ENCODE measurements at places on chromosomes 1 and 21. TPM values are rescaled to one million over a fixed set of nuclear protein-coding genes. Genes with fewer than 3 reads are reported as not detected.

DNA sequence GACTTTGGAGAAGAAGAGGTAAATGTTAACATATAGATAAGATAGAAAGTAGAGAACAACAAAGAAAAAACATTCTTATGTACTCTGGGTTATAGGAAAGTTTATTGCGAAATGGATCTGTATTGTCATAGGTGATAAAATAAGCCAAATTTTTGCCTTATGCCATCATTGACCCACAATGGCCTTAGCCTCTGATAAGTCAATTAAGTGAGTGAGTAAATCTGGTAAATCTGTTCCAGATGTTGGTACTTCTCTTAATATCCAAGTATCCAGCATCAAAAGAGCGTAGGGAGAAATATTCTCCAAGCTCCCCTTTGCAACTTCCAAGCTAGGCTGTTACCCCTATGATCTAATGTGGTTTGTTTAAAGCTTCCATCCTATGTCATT lies 38.3 kb upstream of the CLCA4 start:
- H3K27ac ChIP-seq = no peak overlapping the region
- no peak overlapping the region for H3K4me3 ChIP-seq
- peaks cover 2% of the 10 kb centered on the region for H3K4me1 ChIP-seq
- DNase-seq = peak; percentile 10
- peaks cover 2% of the 10 kb centered on the region for H3K27me3 ChIP-seq

- no peaks in the 10 kb centered on the region for H3K36me3 ChIP-seq
- H3K4me3 ChIP-seq = peak overlapping the region; percentile 72
- 0 out of 2 replicates have a peak, but pooled peaks cover 2% of the 10 kb centered on the region for H3K4me1 ChIP-seq
Observed at GRCh38 chr21:28884481-28884880, 108.2 kb downstream of the LTN1 start.

GRCh38 chr1:203601716-203602309 lies 24.8 kb upstream of the ATP2B4 start:
- H3K36me3 ChIP-seq = no peaks in the 10 kb centered on the region
- DNase-seq = no peak
- no peaks in the 10 kb centered on the region for H3K27me3 ChIP-seq
- peaks cover 7% of the 10 kb centered on the region for H3K4me1 ChIP-seq
- H3K4me3 ChIP-seq = no peak overlapping the region

DNA sequence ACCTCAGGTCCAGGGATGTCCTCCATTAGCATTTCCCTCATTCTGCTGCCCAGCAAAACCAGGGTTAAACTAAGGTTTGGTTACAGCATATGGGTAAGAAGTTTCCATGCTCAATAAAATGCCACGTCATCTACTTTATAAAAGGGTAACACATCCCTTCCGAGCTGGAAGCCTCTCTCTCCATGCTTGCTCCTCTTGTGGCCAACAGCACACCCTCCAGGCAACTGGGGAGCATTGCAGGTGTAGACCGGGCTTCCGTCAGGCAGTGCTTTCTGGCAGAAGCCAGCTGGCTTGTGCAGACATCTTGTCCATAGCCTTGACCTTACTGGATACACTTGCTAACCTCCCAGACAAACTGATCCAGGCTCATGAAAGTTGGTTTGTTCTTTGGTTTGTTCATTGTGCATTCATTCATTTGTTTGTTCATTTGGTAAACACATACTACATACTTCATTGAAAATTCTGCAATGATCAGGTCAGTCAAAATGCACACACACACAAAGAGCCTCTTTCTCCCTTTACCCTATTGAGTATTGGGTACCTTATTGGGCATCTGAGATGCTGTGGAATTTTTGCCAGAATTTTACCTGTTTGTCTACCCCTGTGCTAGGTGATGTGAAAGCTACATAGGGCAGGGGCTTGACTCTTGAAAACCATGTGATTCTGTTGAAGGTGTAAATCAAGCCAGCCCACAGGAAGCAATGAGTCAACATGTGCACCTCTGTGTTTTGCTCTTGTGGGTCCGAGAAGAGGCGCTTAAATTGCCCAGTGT lies 422.8 kb downstream of the CAMTA1 start:
- no peaks in the 10 kb centered on the region for H3K36me3 ChIP-seq
- no peaks in the 10 kb centered on the region for H3K4me1 ChIP-seq
- no peak overlapping the region for H3K27ac ChIP-seq
- DNase-seq = peak; percentile 73
- H3K27me3 ChIP-seq = no peaks in the 10 kb centered on the region

GRCh38 chr1:90851711-90852050 lies 134.6 kb upstream of the BARHL2 start:
- peak overlapping the region; percentile 56 for H3K4me3 ChIP-seq
- no peaks in the 10 kb centered on the region for H3K4me1 ChIP-seq
- DNase-seq = no peak
- no peak overlapping the region for H3K27ac ChIP-seq

DNA sequence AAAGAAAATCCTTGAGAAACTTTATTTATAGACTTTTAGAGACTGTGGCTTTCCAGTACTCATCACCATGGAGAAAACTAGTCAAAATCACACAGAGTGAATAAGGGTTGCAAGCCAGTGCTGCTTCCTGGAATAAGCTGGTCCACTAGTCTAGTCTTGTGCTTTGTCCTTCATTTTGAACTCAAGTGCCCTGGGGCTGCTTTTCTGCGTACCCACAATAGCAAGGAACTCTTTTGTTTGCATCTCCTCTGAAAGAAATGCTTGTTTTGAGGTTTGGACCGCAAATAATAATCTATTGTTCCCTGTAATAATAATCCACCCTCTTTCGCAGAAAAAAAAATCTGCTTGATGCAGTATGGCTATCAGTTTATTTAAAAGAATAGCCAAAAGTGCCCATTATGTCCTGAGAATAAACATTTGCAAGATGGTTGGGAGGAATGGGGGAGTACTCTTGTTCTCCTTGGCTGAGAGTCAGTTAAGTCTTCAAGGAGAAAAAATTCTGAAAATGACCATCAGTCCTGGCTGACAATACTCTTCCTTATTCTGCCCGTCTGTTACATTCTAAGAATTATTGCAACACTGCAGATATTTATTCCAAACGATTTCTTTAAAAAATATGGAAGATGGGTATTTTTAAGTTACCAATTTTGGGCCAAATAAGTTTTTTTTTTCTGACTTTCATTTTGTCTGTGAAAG lies 41.9 kb downstream of the MPZL1 start:
- no peak overlapping the region for H3K27ac ChIP-seq
- no peaks in the 10 kb centered on the region for H3K27me3 ChIP-seq
- H3K4me1 ChIP-seq = peaks cover 7% of the 10 kb centered on the region
- no peak for DNase-seq
- peaks cover 10% of the 10 kb centered on the region for H3K36me3 ChIP-seq

- H3K27ac ChIP-seq = peak overlapping the region; percentile 67
- H3K4me3 ChIP-seq = peak overlapping the region; percentile 68
- H3K36me3 ChIP-seq = no peaks in the 10 kb centered on the region
- peak; percentile 50 for DNase-seq
- peaks cover 5% of the 10 kb centered on the region for H3K4me1 ChIP-seq
- H3K27me3 ChIP-seq = no peaks in the 10 kb centered on the region
Observed at GRCh38 chr1:42456754-42457089, 379 bp downstream of the PPCS start.

The SPRTN gene
- 7.5 TPM for polyA plus RNA-seq

The RGS4 gene
- 202 TPM for polyA plus RNA-seq

The HPDL gene
- polyA plus RNA-seq = 1.1 TPM

The GOLT1A gene
- not detected for polyA plus RNA-seq

The GLUL gene
- 131 TPM for polyA plus RNA-seq

The KRTAP19-1 gene
- polyA plus RNA-seq = not detected

The KRTAP12-2 gene
- polyA plus RNA-seq = not detected

The GIPC2 gene
- polyA plus RNA-seq = 0.06 TPM

DNA sequence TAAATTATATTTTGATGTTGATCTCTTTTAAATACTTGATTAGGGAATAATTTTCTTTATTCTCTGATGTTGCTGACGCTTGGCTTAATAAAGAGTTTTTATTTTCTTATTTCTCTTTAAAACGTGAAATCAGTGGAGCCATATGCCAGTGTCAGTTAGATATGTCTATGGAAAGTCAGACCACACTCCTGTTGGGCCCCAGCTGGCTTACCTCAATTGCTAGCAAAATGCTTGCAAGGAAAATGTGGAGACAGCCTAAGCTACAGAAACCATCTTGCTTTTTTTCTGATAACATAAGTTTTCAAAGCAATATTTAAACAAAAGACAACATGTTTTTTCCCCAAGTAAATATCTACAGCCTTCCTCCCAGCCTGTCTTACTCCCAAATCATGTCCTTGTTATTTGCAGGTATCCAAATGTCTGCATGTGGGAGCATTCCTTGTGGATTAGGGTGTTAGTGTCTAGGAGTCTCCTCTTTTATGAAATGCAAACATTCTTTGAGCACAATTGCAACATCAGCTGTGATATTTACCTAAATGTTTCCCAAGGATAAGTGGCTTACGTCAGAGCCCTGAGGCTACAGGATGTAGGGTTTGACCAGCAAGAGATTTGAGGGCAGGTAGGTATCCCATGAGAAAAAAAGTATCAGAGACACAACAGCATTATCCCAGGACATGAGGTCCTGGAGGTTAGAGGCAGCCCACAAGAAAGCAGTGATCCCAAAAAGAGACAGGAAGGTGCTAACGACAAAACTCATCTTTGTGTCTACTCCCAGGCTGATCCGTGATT lies 117.2 kb upstream of the KCNJ15 start:
- H3K4me1 ChIP-seq = peaks cover 6% of the 10 kb centered on the region
- peaks cover 6% of the 10 kb centered on the region for H3K27me3 ChIP-seq

DNA sequence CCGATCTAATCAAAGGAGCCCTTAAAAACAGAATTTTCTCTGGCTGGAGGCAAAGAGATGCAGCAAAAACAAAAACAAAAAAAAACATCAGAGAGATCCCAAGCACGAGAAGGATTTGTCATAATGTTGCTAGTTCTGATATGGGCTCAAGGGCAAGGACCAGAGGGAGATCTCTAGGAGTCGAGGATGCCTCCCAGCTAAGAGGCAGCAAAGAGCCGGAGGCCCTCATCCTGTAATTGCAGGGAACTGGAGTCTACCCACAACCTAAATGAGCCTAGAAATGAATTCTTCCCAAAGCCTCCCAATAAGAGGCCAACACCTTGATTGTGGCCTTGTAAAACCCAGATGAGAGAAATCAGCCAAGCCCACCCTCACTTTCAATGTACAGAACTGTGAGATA lies 12.0 kb downstream of the GNG12 start:
- H3K27ac ChIP-seq = no peak overlapping the region
- H3K4me1 ChIP-seq = peaks cover 12% of the 10 kb centered on the region
- no peak overlapping the region for H3K4me3 ChIP-seq

The CROCC gene
- polyA plus RNA-seq = 13.7 TPM

The SLC44A5 gene
- not detected for polyA plus RNA-seq

- H3K27me3 ChIP-seq = no peaks in the 10 kb centered on the region
- no peak for DNase-seq
- H3K27ac ChIP-seq = no peak overlapping the region
Observed at GRCh38 chr1:183554577-183554976, 35.7 kb downstream of the NCF2 start.

The ZNF670 gene
- 1.8 TPM for polyA plus RNA-seq

DNA sequence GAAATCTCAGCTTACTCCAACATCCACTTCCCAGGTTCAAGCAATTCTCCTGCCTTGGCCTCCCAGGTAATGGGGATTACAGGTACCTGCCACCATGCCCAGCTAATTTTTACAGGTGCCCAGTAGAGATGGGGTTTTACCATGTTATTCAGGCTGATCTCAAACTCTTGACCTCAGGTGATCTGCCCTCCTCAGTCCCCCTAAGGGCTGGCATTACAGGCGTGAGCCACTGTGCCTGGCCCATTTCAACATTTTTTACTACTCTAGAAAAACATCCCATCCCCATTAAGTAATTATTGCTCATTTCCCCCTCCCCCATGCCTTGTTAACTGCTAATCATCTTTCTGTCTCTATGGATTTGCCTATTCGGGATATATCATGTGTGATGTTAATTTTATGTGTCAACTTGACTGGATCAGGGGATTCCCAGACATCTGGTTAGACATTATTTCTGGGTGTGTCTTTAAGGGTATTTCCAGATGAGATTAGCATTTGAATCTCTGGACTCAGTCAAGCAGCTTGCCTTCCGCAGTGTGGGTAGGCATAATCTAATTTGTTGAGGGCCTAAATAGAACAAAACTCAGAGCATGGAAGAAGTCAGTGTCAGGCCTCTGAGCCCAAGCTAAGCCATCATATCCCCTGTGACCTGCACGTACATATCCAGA lies 33.0 kb upstream of the ZBTB8B start:
- no peak overlapping the region for H3K27ac ChIP-seq
- peaks cover 35% of the 10 kb centered on the region for H3K27me3 ChIP-seq
- DNase-seq = no peak

The FMO1 gene
- not detected for polyA plus RNA-seq

DNA sequence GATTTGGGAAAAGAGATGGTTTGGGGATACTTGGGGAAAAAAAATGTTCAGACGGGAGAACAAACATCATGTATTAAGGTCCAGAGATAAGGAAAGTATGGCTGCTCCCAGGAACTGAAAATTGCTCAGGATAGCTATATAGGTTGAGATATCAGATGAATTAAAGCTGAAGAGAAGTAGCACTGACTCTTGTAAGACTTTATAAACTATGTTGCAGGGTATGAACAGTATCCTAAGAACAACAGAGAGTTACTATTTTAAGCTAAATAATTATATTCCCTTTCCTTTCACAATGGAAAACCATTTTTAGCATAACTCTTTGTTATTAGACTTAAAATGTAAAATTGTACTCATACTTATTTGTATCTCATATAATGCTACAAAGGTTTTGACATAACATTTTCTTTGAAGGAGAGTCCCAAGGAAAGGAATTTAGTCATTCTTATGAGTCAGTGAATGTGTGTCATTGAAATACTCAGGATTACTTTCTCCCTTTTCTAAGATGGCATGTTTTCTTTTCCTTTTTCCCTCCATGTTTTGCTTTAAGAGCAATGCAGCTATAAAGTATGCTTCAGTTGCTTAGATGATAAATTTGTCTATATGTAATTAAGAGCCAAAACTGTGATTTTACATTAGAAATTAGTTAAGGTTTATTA lies 139.4 kb upstream of the KIAA1614 start:
- peak; percentile 74 for DNase-seq
- H3K4me1 ChIP-seq = no peaks in the 10 kb centered on the region
- H3K36me3 ChIP-seq = no peaks in the 10 kb centered on the region
- H3K27me3 ChIP-seq = no peaks in the 10 kb centered on the region
- H3K4me3 ChIP-seq = no peak overlapping the region
- H3K27ac ChIP-seq = no peak overlapping the region

DNA sequence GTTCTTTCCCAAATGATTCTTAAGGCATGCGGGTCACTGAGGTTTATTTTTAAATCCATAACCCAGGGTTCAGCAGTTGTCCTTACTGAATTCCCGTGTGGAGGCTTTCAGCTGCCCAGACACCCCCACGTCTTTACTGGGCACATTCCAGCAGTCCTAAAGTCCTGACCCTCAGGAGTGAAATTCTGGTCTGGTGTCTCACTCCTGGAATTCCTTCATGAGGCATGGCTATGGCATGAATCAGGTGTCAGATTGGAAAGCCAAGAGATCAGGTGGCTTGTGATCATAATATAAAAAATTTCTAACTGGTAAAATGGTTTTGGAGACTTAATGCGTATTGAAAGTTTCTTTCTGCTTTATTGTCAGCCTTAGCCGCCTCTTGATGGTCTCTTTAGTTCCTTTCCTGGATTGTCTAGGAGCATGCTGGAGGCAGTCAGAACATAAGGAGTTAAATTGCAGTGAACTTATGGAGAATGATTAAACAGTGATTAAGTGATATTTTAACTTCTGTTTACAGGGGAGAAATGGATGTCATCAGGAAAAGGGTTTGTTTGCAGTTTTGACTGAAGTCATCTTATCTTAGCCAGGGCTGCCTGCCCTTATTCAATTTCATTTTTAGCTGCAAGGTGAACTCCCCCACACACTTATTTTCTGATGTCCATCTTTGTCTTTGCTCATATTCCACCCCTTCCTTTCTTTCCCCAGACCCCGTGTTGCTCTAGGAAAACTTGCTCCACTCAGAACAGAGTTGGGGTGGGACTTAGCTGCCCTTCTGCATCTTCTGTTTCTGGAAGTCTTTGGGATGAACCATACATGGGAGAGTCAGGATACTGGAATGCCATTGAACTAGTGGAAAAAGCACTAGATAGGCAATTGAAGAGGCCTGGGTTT lies 25.7 kb upstream of the MACF1 start:
- peak; percentile 77 for DNase-seq
- peak overlapping the region; percentile 70 for H3K27ac ChIP-seq
- H3K4me3 ChIP-seq = no peak overlapping the region
